ENCODE measurements at places on chromosomes 6 and 20.

GRCh38 chr20:49865559-49865958, 49.8 kb downstream of the SPATA2 start:
- DNase-seq: no peak

- DNase-seq: no peak
Observed at GRCh38 chr20:57070296-57070695, 196.1 kb downstream of the BMP7 start.

DNA sequence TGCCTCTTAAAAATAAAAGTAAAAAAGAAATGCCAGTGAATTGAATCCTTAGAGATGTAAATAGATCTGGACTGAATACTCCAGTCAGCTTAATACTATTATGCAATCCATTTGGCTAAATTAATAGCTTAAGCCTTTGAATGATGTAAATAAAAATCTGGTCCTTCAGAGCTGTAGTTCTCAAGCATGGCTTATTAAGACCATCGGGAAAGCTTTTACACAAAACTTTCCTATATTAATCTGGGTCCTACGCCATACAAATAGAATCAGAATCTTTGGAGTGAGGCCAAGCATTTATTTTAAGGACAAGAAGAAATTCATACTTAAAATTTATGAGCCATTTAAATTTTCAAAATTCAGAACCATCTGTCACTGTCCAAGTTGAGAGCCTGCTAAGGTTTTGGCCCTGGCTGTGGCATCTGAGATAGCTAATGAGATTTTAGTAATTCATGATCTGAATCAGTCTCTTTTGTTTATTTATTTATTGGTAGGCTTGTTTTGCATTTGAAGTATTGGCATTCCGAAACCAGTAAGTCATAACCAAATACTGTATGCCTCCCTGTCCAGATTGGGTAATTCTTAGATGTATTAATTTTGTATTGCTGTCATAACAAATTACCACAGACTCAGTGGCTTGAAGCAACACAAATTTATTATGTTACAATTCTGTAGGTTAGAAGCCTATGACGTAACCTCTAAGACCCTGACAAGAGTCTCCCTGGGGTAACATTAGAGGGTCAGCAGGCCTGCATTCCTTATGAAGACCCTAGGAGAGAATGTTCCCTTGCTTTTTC, 228.1 kb upstream of the RAB32 start:
- no peak for DNase-seq

- no peak for DNase-seq
Observed at GRCh38 chr6:158797331-158798310, 21.5 kb downstream of the EZR start.

DNA sequence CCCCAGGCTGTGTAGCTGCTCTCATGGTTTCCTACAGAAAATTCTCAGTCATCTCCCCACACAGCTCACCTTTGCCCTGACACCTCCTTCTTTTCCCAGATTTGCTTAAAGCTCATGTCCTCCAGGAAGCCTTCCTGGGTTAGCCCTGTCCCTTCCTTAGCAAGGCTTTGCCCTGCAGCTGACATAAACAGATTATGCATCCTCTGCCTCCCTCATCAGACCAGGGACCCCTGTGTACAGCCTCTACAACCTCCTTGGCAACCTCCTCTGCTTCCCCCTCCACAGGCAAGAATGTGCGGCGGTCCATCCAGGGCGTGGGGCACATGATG, 39.8 kb downstream of the UQCC2 start:
- DNase-seq: no peak

- no peak for DNase-seq
Observed at GRCh38 chr6:14796974-14797762, 448.7 kb upstream of the JARID2 start.

DNA sequence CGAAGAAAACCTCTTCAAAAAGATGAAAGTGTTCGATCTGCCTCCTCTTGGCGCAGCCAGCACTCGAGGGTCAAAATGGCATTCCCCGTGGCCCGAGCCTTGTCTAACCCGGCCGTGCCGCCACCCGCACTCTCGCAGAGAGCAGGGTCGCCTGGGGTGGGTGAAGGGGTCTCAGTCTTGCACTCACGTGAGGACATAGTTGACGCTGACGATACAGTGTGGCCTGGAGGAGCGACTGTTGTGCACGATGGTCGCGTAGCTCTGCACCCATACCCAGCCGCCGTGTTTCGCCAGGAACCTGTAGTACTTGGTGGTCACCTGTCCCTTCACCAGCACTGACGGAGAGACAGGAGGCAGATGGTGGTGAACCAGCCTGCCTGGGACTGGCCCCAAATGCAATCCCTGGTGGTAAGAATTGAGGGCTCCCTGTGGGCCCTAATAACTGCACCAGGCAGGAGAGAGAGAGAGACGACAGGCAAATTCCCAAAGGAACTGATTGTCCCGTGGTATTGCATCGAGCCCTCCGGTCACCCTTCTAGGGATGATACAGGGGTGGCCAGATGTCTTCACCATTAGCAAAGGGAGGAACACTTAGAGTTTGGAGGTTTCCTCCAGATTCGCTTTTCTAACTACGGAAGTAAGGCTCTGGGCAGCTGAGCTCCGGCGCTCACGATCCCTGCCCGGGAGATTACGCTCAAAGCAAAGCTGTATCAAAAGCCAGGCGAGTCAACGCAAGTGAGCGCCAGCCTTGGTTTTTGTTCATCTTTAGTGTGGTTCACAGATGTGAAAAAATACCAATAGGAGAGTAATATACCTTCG, 17.4 kb downstream of the SIM1 start:
- DNase-seq: no peak

- no peak for DNase-seq
Observed at GRCh38 chr6:9161731-9162130, 726.4 kb upstream of the SLC35B3 start.

DNA sequence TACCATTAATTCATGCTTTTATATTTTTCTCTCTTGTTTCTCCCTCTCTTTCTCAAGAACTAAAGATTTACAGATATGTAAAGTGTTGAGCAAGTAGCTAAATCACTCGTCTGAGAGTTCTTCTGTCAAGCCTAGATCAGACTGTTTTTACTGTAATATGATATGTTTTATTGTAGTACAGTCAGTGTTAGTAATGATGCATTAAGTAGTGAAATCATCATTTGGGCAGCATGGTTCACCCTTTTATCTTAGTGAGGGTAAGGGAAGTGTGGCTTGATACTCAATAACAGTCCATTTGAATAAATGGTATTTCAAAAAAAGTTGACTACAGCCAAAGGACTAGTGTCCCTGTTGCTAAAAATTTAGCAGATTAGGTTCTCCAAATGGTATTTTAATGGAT, 9.2 kb downstream of the CYB5R4 start:
- no peak for DNase-seq

- DNase-seq: peak; percentile 70
Observed at GRCh38 chr6:26197933-26198721, 110.9 kb downstream of the HFE start.

DNA sequence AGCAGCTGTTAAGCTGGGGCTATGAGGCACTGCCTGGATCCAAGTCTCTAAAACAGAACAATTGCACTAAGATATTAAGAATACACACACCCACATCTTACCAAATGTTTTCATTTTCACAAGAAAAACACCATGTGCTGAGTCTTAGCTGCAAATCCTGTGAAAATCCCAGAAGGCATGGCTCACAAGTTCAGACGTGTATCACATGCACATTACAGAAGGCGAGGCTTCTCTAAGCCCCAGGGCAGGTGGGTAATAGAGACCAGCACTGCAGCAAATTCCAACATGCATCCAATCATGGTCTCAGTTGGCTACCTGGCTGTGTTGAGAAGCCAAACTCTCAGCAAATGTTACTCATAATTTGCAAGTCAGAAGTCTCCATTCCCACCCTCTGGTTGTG, 16.2 kb upstream of the CST3 start:
- DNase-seq: no peak

DNA sequence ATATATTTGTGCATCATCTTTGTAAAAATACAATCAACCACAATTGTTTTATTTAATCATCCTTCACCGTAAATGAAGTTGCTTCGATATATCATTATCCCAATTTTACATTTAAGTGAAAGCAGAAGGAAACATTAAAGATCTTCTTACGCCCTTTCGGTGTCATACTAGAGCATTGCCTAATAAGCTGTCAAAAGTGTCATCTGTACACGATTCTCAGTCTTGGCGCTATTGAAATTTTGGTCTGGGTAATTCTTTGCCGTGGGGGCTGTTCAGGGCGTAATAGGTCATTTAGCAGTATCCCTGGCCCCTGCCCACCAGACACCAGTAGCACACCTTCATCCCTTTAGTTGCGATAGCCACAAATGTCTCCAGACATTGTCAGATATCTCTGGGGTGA, 40.4 kb upstream of the TMEM170B start:
- DNase-seq: no peak

GRCh38 chr6:71012866-71013469, 56.1 kb upstream of the B3GAT2 start:
- DNase-seq: peak; percentile 45

DNA sequence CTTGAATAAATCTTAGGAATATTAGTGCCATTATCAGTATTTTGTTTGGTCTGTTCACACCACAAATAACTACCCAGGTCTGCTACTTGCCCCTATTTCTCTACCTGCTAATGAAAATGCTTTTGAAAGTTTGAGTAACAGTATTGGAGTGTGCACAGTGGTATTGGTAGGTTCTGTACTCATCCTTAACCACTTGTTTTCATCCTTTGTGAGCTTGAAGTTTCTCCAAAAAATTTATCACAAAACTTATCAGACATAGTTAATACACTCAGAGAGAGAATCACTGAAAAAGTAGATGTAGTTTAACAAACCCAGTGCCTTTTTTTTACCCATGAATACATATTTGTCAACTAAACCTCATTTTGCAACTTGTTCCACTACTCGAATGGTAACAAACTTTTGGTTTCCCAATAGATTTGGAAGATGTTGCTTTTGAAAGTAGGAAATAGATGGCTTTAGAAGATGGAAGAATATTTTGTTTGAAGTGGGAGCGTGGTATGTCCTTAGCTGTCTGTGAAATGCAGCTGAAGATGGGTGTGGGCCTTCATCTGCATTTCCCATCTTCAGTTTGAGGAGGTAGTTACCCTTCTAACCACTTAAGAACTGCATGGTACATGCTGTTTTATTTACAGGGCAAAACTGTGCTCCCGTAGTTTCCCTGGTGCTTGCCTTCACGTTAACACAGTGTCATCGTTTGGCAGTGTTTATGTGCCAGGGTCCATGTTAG, 9.0 kb downstream of the PTPN1 start:
- DNase-seq: no peak

DNA sequence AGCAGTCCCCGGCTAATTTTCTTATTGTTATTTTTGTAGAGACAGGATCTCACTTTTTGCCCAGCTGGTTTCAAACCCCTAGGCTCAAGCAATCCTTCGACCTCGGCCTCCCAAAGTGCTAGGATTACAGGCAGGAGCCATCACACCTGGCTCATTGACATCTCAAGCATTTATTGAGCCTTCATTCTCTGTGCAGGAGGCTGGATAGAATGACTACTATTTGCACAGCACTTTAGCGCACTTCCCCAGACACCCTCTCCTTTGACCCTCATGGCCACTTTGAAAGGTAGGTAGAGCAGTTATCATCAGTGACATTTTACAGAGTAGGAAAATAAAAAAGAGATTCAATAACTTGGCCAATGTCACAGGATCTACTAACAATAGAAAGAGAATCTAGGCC, 124.0 kb upstream of the STXBP5 start:
- peak; percentile 20 for DNase-seq

- DNase-seq: no peak
Observed at GRCh38 chr6:113287396-113287795, 569.7 kb upstream of the MARCKS start.

GRCh38 chr6:155915651-155916050, 460.0 kb upstream of the NOX3 start:
- no peak for DNase-seq

- DNase-seq: no peak
Observed at GRCh38 chr6:152671171-152671570, 26.5 kb upstream of the MYCT1 start.

DNA sequence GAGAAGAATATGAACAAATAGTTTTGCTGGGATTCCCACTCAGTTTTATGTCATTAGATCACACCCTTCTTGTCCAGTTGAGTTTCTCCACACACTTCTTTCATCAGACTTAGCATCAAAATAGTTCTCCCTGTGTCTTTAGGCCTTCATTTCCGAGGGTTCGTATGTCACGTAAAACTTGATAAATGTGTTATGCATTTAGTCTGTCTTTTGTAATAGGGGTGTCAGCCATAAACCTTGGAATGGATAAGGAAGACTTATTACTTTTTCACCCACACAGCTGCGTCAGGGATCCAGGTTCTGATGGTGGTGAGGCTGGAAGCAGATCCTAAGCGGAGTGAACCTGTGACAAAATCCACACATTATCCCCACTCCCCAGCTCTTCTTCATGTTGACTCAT, 246.8 kb downstream of the CD83 start:
- no peak for DNase-seq

DNA sequence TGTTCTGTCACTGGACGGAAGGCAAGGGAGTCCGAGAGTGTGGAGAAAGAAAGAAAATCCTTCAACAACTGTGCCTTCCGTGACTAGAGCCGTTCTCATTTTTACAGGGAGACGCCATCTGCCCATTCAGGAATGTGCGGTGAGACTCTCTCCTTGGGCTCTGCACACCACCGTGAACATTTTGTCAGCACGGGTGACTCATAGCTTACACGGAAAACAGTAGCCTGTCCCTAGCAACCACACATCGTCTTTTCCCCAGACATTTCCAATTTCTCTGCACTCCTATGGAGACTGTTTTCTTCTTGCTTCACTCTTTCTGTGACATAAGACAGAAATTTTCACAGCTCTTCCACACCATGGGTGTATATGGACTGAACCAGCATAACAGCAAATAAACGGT, 55.1 kb downstream of the TBXT start:
- no peak for DNase-seq

GRCh38 chr6:164439331-164439730, 870.1 kb downstream of the C6orf118 start:
- DNase-seq: no peak

DNA sequence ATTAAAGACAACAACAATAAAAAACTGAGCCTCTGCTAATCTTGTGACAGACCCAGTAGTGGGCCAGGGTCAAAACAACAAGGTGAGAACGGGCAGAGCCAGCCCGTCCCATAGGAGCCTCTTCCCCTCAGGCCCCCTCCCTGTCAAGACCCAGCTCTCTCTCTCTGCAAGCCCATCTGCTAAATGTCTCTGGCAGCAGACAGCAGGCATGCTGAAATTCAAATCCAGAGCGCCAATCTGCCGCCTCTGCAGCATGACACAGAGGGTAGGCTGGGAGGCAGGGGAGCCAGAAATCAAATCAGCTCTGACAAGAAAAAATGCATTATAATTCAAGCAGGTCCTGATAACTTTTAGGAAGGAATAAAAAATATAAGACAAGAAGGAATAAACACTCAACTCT, 26.3 kb downstream of the METTL24 start:
- DNase-seq: no peak

GRCh38 chr6:13978787-13979186, 54.0 kb downstream of the RNF182 start:
- DNase-seq: no peak

DNA sequence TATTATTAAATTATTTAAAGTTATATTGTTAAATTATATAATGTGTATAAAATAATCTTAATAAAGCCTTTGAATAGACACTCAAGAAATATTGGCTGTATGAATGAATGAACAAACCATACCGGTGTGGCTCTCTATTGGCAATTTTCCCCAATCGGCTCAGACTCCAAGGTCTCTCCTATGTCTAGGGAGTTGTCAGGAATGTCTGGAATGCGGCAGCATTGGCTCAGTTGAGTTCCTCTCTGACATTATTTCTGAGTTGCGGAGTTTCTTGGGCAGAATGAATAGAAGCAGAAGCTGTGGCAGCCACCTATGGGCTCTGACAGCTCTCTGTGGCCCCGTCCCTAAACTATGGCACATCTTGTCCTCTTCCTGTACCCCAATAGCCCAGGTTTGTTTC, 111.0 kb downstream of the SOBP start:
- DNase-seq: no peak
